ENCODE measurements at places on chromosomes 13 and 19.

GRCh38 chr19:55178781-55179599, 1.1 kb downstream of the SYT5 start:
- DNase-seq = peak; percentile 90

DNA sequence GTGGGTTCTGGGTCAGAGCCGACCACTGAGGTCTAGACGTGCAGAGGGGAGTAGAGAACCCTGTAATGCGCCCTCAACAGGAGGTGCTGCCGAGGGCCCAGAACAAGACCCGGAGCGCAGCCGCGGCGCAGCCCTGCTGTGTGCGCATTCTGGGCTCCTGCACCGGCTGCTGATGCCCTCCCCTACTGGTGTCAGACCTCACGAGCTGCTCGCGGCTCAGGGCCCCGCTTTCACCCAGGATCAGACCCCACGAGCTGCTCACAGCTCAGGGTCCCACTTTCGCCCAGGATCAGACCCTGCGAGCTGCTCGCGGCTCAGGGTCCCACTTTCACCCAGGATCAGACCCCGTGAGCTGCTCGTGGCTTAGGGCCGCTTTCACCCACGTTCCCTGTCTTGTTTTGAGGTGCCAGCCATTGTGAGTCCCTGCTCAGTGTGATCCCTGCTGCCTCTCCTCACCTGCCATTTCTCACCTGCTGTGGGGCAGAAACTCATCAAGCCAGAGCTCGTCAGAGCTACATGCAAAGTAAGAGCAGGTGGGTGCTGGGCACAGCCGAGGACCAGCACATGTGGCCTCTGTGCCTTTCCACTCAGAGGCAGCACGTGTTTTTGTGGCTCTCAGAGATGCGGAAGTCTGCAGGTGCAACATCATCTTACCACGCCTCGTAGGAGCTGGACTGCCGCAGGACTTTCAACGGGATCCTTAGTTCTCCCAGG, 47.0 kb upstream of the C13orf46 start:
- no peak for DNase-seq

GRCh38 chr19:35060160-35060855, 18.8 kb downstream of the HPN start:
- no peak for DNase-seq

- DNase-seq = peak; percentile 51
These were observed 64.2 kb upstream of the UQCRFS1 start for GRCh38 chr19:29277102-29277501.

Data from urothelium cell line (cell line).